ENCODE measurements at places on chromosomes 11 and 22. TPM values are rescaled to one million over a fixed set of nuclear protein-coding genes. Genes with fewer than 3 reads are reported as not detected.

- H3K4me1 ChIP-seq = no peaks in the 10 kb centered on the region
- no peaks in the 10 kb centered on the region for H3K36me3 ChIP-seq
- no peak overlapping the region for H3K27ac ChIP-seq
- DNase-seq = no peak
- no peak overlapping the region for H3K4me3 ChIP-seq
Observed at GRCh38 chr11:100851147-100851546, 164.1 kb downstream of the ARHGAP42 start.

DNA sequence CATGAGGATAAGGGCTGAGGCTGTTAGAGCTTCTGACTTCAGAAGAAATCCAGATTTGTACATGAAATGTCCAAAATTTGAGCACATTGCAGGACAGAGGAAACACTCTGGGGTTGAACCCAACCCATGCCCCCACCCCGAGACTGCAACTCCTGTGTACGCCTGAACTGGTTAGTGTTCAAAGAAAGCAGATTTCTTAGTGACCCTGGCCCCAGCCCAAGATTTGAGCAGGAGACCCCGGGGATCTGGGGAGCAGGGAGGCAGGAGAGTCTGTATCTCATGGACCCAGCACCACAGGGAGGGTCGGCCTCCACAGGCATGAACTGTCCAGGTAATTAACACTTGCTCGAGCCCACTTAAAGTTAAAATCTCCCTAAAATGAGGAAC lies 69.3 kb upstream of the WNT7B start:
- peak overlapping the region; percentile 83 for H3K27ac ChIP-seq
- no peaks in the 10 kb centered on the region for H3K36me3 ChIP-seq
- H3K4me3 ChIP-seq = no peak overlapping the region
- peak; percentile 74 for DNase-seq
- H3K4me1 ChIP-seq = no peaks in the 10 kb centered on the region

- H3K4me1 ChIP-seq = peaks cover 22% of the 10 kb centered on the region
- H3K27me3 ChIP-seq = no peaks in the 10 kb centered on the region
- H3K4me3 ChIP-seq = no peak overlapping the region
- no peaks in the 10 kb centered on the region for H3K36me3 ChIP-seq
- no peak for DNase-seq
Observed at GRCh38 chr11:96309643-96310017, 33.4 kb downstream of the MAML2 start.

DNA sequence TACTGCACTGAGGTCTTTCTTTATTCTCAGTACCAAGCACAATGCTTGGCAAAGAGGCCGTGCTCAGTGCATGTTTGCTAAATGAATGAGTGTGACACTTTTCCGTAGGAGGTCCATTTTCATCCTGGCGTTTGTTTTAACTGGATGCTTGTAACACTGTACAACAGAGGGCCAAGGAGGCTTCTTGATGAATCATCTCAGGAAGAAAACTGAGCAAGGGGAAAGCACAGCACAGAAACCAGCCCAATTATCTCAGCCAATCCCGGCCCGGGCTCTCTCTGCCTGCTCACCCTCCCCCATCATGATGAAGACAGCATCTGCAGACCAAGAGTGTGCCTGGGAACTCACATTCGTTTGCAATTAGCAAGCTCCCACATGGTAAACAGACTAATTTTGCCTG lies 570.3 kb downstream of the OPCML start:
- H3K4me1 ChIP-seq = no peaks in the 10 kb centered on the region
- no peak for DNase-seq
- no peak overlapping the region for H3K4me3 ChIP-seq
- H3K27ac ChIP-seq = no peak overlapping the region
- no peaks in the 10 kb centered on the region for H3K27me3 ChIP-seq
- H3K36me3 ChIP-seq = no peaks in the 10 kb centered on the region

GPHA2 gene
- not detected for total RNA-seq

Measured in aorta (tissue), 5 donors.